ENCODE measurements at places on chromosomes 3 and 15.

- DNase-seq: no peak
These were observed 191.7 kb upstream of the GBE1 start for GRCh38 chr3:81953111-81953510.

GRCh38 chr3:53773021-53773436 lies 73.2 kb downstream of the CHDH start:
- DNase-seq: no peak

DNA sequence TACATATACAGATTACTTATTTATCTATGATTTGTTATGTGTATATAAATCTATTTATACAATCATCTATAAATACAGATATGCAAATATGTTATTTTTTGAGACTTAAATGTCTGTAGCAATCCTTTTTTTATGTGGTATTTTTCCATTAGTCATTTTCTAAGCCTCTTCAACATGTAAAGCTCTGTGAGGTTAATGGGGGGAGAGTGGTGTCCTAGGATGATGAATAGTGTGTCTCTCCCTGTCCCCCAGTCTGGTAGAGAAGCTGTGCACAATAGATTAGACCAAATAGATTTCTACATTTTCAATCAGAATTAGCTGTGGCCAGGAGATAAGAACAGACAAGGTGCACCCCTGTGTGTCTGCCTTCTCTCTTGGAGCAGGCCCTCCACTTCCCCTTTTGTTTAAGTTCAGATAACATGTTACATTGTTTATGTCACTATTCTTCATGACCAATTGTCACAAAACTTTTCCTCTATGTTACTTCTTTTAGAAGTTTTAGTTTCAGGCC lies 453.9 kb downstream of the LPP start:
- DNase-seq: no peak

GRCh38 chr3:150635076-150635475 lies 32.0 kb downstream of the SELENOT start:
- DNase-seq: no peak

DNA sequence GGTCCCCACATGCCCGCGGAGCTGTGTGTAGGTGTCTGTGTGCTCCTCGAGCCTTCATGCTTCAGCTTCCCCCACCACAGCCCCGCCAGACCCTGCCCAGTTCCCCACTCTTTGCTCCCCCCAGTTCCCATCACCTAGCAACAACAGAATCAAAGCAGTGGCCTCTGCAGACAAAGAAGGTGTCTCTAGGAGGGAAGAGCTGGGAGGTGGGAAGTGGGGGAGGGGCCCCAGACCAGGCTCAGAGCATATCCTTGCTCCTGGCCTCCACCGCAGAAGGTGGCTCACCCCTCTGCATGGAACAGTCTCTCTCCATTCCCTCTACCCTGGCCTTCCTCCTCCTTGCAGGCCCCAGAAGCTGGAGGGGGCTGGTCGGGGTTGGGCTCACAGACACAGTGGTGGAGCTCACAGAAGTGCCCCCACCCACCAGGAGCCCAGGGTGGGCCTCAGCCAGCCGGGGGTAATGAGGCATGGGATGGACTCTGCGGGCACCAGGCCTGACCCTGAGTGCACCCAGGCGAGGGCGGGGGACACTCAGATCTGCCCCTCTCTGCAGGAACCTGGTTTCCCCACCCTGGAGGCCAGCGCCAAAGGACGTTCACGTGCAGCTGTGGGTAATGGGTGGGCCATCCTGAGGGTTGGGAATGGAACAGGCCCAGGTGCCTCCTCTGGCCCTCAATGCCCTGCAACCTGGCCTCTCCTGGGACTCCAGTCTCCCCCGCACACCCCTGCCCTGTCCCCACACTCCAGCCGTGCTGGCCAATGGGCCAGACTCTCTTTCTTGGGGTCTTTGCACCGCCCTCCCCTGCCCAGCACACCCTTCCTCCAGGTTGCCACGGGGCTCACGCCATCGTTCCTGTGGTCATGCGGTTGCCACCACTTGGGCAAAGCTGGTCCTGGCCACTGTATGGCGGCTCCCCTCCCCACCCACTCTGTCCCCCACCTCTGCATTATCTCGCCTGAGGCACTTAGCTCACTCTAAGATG lies 53.4 kb downstream of the TPRA1 start:
- no peak for DNase-seq

- DNase-seq: peak; percentile 46
These were observed 105.0 kb downstream of the SSR3 start for GRCh38 chr3:156449710-156450574.

DNA sequence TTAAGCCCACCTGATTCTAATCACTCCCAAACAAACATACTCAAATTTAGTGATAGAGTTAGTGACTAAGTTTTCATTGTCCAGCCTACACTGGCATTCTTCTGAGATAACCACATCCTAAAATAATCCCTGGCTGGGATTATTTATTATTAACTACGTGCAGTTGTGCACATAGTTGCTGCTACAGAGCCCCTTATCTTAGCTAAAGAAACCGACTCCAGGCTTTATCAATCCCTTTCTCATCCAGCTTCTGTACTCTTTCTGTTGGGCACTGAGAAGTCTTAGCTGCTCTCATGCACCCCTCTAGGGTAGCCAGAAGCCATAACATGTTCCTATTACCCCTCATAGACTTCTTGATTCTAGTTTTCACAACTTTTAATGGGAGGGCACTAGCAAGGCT lies 208.7 kb downstream of the MBNL1 start:
- DNase-seq: no peak

All from RWPE1 (cell line).